ENCODE measurements at places on chromosomes 2 and 18.

DNA sequence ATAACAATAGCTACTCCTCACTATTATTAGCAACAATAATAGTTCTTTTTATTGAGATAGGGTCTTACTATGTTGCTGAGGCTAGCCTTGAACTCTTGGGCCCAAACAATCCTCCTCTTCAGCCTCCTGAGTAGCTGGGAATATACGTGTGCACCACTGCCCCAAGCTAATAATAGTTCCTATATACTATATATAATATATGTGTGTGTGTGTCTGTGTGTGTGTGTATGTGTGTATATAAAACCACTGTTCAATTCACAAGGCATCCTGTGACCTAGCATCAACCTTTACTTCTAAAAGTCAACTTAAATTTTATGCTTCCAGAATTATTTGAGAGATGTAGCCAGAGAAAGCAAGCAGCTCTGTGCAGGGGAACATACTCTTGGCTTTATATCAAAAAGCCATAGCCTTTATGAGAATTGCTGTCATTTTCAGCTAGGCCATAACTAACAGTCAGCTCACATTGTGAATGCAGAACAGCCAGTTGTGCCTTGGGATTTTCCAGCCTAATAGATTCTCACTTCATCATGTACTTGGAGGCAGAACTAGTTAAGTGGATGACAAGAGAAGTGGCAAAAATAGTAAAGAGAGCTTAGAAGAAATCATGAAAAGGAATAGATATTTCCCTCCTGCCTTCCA, 665.5 kb downstream of the NYAP2 start:
- DNase-seq, result no peak

DNA sequence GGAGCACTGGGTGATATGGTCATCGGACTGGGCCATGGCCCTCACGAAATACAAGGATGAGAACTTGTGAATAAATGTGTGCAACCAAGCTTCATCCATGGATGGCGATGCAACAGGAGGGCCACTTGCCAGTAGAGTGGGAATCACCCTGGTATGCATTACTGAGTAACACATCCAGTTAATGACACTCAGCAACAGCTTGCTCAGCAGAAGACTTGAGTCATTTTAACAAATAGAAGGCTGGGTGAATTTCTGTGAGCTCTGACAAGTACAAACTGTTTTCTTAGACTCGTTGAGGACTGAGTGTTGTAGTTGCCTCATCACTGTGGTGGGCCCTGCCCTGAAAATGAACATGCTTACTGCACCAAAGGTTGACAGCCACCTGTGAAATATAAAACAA, 221.6 kb downstream of the NCKAP5 start:
- no peak for DNase-seq

DNA sequence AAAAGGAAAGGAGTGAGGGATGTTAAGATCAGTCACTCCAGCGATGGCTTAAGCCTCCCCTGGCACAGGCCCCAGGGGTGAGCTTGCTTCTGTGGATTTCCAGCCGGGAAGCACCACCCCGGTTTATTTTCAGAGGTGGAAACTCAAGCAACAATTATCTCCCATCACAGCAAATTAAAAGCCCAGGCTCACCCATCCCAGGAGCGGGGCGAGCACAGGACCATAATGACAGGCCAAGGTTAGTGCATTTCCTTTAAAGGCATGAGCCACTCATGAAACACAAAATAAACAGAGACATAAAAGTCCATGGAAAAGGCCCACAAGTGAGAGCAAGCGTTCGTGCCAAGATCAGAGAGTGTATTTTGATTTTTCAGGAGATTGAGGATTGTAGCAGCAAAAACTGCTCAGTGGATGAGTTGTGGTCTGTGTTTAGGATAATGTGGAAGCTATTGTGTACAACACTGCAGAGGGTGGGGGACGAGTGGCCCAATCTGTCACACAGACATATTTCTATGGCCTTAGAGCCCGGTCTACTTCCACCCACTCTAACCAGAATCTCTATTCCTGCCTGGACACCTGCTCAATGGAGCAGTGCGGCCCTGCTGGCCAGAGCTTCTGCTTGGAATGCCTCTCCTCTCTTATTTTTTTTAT, 111.4 kb upstream of the CDC42EP3 start:
- no peak for DNase-seq

DNA sequence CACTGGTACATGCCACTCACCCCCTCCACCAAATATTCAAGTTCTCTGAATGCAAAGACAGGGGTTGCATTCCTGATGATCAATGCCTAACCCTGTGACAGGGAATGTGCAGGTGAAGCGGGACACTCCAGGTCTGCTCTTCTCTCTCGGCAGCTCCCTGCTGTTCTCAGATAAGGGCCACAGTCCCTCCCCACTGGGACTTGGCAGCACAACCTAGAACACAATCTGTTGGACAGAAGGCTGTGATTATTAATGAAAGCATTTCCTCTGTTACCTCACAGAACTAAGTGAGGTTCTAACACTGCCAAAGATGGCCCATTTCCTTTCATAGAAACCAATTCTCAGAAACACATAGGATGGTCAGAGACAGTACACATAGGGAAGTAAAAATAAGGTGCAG, 42.7 kb downstream of the VSNL1 start:
- DNase-seq, result no peak

DNA sequence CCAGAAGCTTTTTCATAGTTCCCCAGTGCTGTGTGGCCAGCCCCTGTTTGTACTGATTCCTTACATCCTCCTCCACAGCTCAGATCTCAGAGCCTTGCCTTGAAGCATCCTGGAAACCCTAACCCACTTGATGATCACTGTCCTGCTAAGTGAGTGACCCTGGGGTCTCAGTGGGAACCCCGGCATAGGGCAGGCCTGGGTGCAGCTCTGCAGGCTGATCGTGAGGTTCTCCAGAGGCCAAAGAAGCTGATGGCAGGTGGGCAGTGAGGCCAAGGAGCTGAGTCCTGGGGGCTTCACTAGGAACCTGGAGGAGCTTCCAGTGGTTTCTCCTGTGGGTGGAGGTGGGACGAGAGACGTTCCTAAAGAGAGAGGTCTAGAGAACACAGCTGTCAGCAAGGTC, 47.4 kb upstream of the BIN1 start:
- no peak for DNase-seq

- DNase-seq, result peak; percentile 77
Measured at GRCh38 chr2:96505231-96505889, at the start of gene NEURL3. NEURL3 (minus strand) TSS chr2:96505357; CDS start chr2:96505286, 71 bp downstream.

GRCh38 chr18:8238507-8238906, 370.7 kb upstream of the RAB12 start:
- DNase-seq, result no peak

- DNase-seq, result no peak
Measured at GRCh38 chr2:98335271-98335670, 11.0 kb upstream of the CNGA3 start.

DNA sequence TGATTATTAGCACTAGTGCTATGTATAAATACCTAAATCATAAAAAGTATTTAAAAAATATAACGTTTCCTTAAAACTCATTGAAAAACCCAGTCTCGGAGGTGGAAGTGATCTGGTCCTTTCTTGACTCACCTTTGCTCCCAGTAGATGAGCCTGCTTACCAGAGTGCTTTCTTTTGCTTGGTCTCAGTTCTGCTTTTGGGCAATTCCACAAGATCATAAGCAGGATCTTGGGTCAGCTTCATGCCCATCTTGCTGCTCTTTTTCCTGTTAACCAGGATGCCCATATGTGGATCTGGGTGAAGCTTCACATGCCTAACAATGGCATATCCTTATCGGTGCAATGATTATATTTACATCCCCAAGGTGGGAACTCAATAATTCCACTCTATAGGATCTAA, 332.1 kb upstream of the FAM98A start:
- no peak for DNase-seq

GRCh38 chr2:192725991-192726390, 531.3 kb upstream of the TMEFF2 start:
- no peak for DNase-seq

GRCh38 chr2:160339726-160340125, 139.7 kb upstream of the ITGB6 start:
- DNase-seq, result no peak

DNA sequence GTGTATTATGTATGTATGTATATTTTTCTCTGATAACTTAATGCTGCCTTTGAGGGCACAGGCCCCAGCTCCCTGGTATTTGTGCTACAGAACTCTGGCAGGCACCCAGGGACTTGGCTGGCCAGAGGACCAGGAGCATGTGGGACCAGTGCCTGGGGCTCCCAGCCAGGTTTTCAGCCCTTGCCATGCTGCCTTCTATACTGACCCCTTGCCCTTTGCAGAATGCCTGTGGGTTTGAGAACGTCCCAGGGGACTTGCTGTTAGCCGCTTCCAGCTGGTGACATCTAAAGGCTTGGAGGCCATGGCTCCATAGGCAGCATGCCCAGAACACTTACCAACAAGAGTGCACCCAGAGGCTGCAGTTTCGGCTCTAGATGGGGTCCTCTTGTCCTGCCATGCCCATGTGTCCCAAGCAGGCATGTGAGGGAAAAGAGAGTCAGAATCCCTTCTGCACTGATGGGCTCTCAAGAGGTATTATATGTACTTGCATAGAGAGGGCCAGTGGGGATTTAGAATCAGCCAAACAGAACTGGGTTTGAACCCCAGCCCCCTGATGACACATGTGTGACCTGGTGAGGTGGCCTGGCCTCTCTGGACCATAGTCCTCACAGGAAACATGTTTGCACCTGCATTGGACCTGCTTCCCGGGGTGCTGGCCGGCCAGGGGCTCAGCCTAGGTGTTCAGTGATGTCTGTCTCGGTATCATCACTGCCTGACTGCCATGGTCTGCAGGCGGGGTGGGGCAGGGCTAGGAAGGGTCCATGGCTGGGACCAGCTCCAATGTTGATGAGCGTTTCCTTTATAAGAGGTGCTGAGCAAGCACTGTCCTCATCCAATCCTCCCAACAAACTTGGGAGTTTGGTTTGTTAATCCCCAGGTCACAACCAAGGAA, 119.2 kb upstream of the FHL2 start:
- DNase-seq, result no peak

DNA sequence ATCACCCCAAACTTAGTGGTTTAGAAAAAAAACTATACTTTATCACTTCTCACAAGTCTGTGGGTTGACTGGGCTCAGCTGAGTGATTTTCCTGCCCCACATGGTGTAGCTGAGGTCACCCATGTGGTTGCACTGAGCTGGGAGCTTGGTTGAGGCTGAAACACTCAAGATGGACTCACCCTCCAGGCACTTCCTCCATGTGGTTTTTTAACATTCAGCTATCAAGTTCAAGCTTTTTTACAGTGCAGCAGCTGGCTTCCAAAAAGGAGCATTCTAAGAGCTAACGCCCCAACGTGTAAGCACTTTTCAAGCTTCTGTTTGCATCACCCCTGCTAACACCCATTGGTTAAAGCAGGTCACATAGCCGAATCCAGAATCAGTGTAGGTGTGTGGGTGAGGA, 105.9 kb upstream of the CREB1 start:
- peak; percentile 38 for DNase-seq

GRCh38 chr2:203799908-203800307, 67.7 kb upstream of the CTLA4 start:
- DNase-seq, result no peak

GRCh38 chr2:96699621-96700020, 40.2 kb downstream of the LMAN2L start:
- DNase-seq, result no peak

GRCh38 chr2:51413726-51414125, 381.8 kb upstream of the NRXN1 start:
- DNase-seq, result no peak

- no peak for DNase-seq
Measured at GRCh38 chr18:27899893-27900292, 277.0 kb downstream of the CDH2 start.

DNA sequence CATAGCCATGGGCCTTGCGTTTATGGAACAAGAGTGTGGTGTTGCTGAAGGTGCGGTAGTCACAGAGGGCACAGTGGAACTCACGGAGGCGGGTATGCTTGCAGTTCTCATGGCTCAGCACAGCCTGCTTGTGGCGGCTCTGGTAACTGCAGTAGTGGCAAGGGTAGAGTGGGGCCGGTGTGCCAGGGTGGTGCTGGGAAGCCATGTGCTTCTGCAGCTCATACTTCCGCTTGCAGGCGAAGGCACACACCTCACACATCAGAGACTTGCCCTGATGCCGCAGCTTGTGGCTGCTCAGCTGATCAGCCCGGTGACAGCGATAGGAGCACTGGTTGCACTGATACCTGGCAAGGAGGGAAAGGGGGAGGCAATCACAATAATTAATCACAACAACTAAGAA, 14.7 kb downstream of the ZNF142 start:
- no peak for DNase-seq

- DNase-seq, result no peak
Measured at GRCh38 chr18:42536442-42536841, 579.0 kb downstream of the RIT2 start.

DNA sequence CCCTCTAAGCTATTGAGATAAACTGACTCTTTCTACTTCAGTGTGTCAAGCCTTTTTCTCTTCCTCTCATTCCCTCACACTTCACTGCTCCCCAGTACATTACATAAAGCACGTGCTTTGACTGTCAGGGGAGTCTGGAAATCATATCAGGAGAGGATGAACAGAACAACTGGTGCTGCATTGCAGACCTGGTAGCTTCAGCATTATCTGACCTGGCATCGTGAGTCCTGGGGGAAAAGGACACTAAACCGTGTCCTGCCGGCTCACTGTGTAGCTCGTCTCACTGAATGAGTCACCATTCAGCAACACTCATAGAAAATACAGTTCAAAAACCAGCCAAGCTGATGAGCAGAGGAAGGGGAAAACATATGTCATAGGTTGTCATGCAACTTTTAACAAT, 108.5 kb upstream of the UNC80 start:
- peak; percentile 14 for DNase-seq

Measured in H54 (cell line).